Heart left ventricle (tissue), 16 donors: ENCODE measurements at places on chromosomes 3 and 15. TPM values are rescaled to one million over a fixed set of nuclear protein-coding genes. Genes with fewer than 3 reads are reported as not detected.

Gene SPESP1
- polyA plus RNA-seq = 2.1 TPM

Gene SLC22A13
- polyA plus RNA-seq = 0.23 TPM

Gene ROPN1
- 0.19 TPM for polyA plus RNA-seq

Gene AHSG
- polyA plus RNA-seq = not detected

Gene CCDC39
- not detected for polyA plus RNA-seq

Gene LRTM1
- not detected for polyA plus RNA-seq

Gene ZDHHC19
- polyA plus RNA-seq = not detected

Gene NECTIN3
- 8.8 TPM for polyA plus RNA-seq

Gene SLC9A9
- 1.1 TPM for polyA plus RNA-seq

Gene EIF4E3
- 18.4 TPM for polyA plus RNA-seq

Gene GOLGA8T
- 0.07 TPM for polyA plus RNA-seq

Gene MORC1
- polyA plus RNA-seq = not detected

Gene FAM227B
- 5.8 TPM for polyA plus RNA-seq

Gene LDHAL6B
- polyA plus RNA-seq = not detected

Gene TRH
- not detected for polyA plus RNA-seq

Gene FGF7
- 24.9 TPM for polyA plus RNA-seq

Gene RAB8B
- polyA plus RNA-seq = 6.2 TPM

Gene ANKUB1
- polyA plus RNA-seq = not detected

Gene SEMA3B
- polyA plus RNA-seq = 21.1 TPM

Gene CHRNA3
- not detected for polyA plus RNA-seq
